Kidney capillary endothelial cell (primary cell): ENCODE measurements at places on chromosomes 13 and 19.

GRCh38 chr19:2578391-2578890, 102.5 kb downstream of the GADD45B start:
- peak; percentile 29 for DNase-seq

- DNase-seq: no peak
Observed at GRCh38 chr19:29004796-29005195, 208.2 kb downstream of the UQCRFS1 start.

DNA sequence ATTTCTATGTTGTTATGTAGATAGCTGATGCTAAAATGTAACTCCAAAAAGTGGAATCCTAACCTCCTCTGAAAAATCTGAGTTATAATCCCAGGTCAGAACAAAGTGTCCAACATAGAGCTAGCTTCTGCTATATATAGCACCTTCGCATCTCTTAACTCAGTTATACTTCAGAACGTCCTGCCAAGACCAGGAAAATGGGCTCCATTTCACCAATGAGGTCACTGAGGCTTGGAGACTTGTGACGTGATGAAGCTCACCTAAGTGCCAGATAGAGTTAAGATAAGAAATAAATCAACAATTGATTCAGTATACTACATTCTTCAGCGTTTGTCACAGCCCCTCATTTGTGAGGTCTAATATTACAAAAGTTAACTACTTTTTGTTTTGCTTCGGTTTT, 88.8 kb downstream of the KCTD12 start:
- no peak for DNase-seq

GRCh38 chr19:19021115-19021514, 12.2 kb downstream of the SUGP2 start:
- no peak for DNase-seq

GRCh38 chr13:28322256-28322905, 172.5 kb downstream of the FLT1 start:
- DNase-seq: peak; percentile 67

- DNase-seq: no peak
Observed at GRCh38 chr13:76672420-76672819, 213.8 kb downstream of the KCTD12 start.

DNA sequence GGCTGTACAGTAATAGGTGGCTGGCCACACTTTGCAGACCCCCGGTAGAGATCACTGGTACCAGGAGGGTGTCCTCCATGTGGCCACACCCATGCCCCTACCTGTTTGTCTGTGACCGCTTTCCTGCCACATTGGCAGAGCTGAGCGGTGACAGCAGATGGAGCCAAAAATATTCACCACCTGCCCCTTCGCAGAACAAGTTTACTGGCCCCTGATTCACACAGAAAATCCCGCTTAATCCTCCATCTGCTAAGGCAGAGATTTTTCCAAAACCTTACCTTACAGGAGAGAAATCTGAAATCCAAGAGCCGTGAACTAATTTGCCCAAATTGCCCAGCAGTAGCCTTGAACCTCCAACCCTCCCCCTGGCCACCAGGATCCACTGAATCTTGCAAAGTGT, 52.1 kb downstream of the MYO9B start:
- DNase-seq: no peak

- DNase-seq: no peak
Observed at GRCh38 chr19:48196321-48196763, 25.9 kb downstream of the ZSWIM9 start.

DNA sequence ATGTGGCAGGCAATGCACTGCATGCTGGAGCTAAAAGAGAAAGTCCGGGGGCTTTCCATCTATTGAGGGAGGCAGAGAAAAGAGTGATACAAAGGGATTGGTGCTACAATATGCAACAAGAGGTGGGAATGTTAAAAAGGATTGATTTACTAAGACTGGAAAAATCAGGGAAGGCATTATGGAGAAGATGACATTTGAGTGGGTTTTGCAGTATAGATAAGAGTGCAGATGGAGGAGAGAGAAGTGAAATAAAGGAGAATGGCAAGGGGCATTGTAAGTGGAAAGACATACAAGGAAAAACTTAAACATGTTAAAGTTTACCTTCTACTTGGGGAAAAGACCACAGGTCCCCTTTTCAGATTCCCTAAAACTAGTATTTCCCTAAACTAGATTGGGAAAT, 399.4 kb downstream of the KCNRG start:
- DNase-seq: no peak

GRCh38 chr13:94063848-94064247, 415.6 kb downstream of the DCT start:
- no peak for DNase-seq

GRCh38 chr13:101544979-101545378, 92.5 kb downstream of the ITGBL1 start:
- no peak for DNase-seq

GRCh38 chr13:63081400-63082014, 1665.9 kb upstream of the PCDH20 start:
- DNase-seq: no peak
